Trophoblast cell (in vitro differentiated cells and primary cell): ENCODE measurements at places on chromosomes 5 and 9.

DNA sequence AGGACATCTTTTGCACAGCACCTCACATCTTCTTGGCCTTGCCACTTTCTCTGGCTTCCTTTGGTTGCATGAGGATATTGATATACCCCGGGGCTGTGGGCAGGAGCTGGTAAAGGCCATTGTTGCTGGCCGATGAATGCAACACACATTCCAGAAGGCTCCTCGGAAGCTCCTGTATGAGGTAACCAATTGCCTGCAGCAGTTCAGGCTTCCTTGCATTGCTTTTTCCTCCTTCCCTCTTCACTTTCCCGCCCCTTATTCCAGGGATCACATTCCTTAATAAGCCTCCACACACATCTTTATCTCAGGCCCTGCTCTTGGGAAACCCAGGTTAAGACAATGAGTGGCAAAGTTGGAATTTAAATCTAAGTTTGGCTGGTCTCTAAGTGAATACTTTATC, 505.4 kb upstream of the CLINT1 start:
- DNase-seq = peak; percentile 20

- DNase-seq = peak; percentile 63
Observed at GRCh38 chr9:127847178-127847510, 7.3 kb downstream of the ENG start.

- DNase-seq = no peak
Observed at GRCh38 chr5:60540856-60541805, 158.8 kb downstream of the DEPDC1B start.

- DNase-seq = no peak
Observed at GRCh38 chr9:95081998-95082397, 235.5 kb downstream of the FANCC start.
